ENCODE measurements at places on chromosomes 11 and 22. TPM values are rescaled to one million over a fixed set of nuclear protein-coding genes. Genes with fewer than 3 reads are reported as not detected.

GRCh38 chr11:122367809-122368231 lies 251.8 kb upstream of the BLID start:
- H3K4me1 ChIP-seq, result no peaks in the 10 kb centered on the region
- peaks cover 13% of the 10 kb centered on the region for H3K27me3 ChIP-seq
- DNase-seq, result no peak
- no peak overlapping the region for H3K4me3 ChIP-seq

DNA sequence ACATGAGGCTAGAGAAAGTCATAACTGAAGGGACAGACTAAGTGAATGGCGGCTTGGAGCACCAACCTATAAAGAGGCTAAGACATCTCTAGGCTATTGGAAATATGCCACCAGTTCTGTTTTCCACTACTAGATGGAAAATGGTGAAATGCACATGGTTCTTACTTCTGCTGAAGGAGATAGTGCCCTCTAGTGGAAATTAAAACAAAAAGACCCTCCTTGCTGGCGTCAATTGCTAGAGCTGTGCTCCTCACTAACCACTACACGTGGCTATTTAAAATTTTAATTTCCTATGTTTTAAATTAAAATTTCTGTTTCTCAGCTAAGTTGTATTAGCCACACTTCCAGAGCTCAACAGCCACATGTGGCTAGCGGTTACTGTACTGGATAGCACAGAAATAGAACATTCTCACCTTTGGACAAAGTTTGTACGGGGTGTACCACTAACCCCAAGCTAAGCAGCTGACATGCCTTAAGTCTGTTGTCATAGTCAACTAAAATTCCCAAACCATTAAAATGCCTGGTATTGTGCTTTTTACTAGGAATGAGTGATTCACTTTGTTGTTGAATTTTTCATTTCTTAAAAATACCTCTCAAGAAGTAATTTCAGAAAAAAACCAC lies 34.1 kb upstream of the CALCA start:
- H3K27me3 ChIP-seq, result peaks cover 30% of the 10 kb centered on the region
- no peak overlapping the region for H3K27ac ChIP-seq
- no peak overlapping the region for H3K4me3 ChIP-seq

OR52D1 gene
- not detected for total RNA-seq

GRCh38 chr11:24734742-24735237 lies 237.9 kb downstream of the LUZP2 start:
- no peak overlapping the region for H3K4me3 ChIP-seq
- H3K36me3 ChIP-seq, result no peaks in the 10 kb centered on the region
- H3K4me1 ChIP-seq, result no peaks in the 10 kb centered on the region
- no peaks in the 10 kb centered on the region for H3K27me3 ChIP-seq

GRCh38 chr11:106015066-106015465 lies 7.0 kb downstream of the MSANTD4 start:
- no peaks in the 10 kb centered on the region for H3K27me3 ChIP-seq
- peaks cover 15% of the 10 kb centered on the region for H3K36me3 ChIP-seq
- H3K27ac ChIP-seq, result no peak overlapping the region
- H3K4me3 ChIP-seq, result no peak overlapping the region
- peaks cover 26% of the 10 kb centered on the region for H3K4me1 ChIP-seq

GRCh38 chr11:120137611-120138521 lies at the start of gene TRIM29:
Gene TRIM29, minus strand, starts transcription at chr11:120138113. Its CDS starts 82 bp downstream, at chr11:120138031.
- no peak within 1 kb of the TSS for H3K27ac ChIP-seq
- H3K36me3 ChIP-seq, result no peaks in the 10 kb centered on the region
- DNase-seq, result peak; percentile 78
- no peak within 1 kb of the TSS for H3K4me3 ChIP-seq
- H3K4me1 ChIP-seq, result no peaks in the 10 kb centered on the region

DNA sequence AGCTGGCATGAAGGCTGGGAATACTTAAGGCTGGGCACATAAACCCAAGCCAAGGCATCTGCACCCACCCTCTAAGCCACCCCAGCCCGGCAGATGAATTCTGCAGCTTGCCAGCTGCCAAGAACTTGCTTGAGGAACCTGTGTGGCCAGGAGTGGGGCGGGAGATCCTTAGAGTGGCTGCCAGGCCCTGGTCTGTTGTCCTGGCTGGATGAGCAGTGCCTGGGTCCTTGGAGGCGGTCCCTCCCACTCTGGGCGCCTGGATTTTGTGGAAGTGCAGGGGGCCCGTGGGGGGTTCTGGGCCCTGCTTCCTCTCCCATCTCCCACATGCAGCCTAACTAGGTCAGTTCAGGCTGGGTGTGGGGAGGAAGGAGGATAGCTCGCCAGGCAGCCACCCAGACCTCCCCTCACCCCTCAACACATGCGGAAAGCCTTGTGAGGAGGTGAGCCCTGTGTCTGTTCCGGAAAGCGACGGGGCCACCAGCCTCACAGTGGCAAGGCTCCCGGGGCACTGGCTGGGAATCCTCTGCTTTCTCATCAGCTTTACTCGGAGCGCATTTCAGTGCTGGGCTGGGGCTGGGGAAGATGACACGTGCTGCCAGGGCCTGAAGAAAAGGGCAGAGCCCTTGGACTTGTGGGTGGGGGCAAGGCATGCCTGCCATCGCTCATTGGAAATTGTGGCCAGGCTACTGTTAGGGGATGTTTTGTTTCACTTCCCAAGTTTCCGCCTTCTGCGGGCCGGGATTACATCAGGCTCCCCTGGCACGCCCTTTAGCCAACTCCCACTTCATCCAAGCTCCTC lies 8.4 kb downstream of the DAGLA start:
- DNase-seq, result no peak
- H3K36me3 ChIP-seq, result no peaks in the 10 kb centered on the region
- no peaks in the 10 kb centered on the region for H3K27me3 ChIP-seq
- no peak overlapping the region for H3K4me3 ChIP-seq

- H3K4me1 ChIP-seq, result no peaks in the 10 kb centered on the region
- H3K36me3 ChIP-seq, result no peaks in the 10 kb centered on the region
- no peak overlapping the region for H3K4me3 ChIP-seq
- no peak for DNase-seq
- H3K27ac ChIP-seq, result no peak overlapping the region
Observed at GRCh38 chr11:41498726-41499125, 39.3 kb upstream of the LRRC4C start.

GRCh38 chr22:30261134-30261533 lies 5.5 kb downstream of the OSM start:
- no peak for DNase-seq
- no peak overlapping the region for H3K4me3 ChIP-seq
- no peaks in the 10 kb centered on the region for H3K27me3 ChIP-seq

DNA sequence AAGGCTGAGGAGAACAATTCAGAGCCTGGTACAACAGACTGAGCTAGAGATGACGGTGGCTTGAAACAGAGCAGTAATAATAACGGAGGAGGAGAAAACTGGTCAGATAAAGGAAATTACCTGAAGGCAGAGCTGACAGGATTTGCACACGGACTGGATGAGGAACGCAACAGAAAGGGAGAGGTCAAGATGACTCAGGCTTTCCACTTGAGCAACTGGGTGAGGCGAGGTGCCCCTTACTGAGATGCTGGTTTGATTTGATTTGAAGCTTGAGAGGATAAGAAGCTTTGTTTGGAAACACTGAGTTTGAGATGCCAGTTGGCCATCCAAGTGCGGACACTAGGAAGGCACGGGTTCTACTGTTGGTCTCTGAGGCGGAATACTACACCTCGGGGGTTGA lies 35.4 kb upstream of the NRIP3 start:
- H3K27me3 ChIP-seq, result no peaks in the 10 kb centered on the region
- peaks cover 4% of the 10 kb centered on the region for H3K4me1 ChIP-seq
- no peak overlapping the region for H3K27ac ChIP-seq

- H3K36me3 ChIP-seq, result no peaks in the 10 kb centered on the region
- no peak for DNase-seq
- H3K27ac ChIP-seq, result no peak overlapping the region
- H3K27me3 ChIP-seq, result no peaks in the 10 kb centered on the region
Observed at GRCh38 chr11:134097166-134097565, 28.3 kb downstream of the JAM3 start.

- peaks cover 33% of the 10 kb centered on the region for H3K36me3 ChIP-seq
- no peak for DNase-seq
- H3K27ac ChIP-seq, result no peak overlapping the region
- H3K4me1 ChIP-seq, result no peaks in the 10 kb centered on the region
- H3K4me3 ChIP-seq, result no peak overlapping the region
- no peaks in the 10 kb centered on the region for H3K27me3 ChIP-seq
Observed at GRCh38 chr11:10762185-10762584, 11.1 kb downstream of the CTR9 start.

CADM1 gene
- 19.6 TPM for total RNA-seq

DNA sequence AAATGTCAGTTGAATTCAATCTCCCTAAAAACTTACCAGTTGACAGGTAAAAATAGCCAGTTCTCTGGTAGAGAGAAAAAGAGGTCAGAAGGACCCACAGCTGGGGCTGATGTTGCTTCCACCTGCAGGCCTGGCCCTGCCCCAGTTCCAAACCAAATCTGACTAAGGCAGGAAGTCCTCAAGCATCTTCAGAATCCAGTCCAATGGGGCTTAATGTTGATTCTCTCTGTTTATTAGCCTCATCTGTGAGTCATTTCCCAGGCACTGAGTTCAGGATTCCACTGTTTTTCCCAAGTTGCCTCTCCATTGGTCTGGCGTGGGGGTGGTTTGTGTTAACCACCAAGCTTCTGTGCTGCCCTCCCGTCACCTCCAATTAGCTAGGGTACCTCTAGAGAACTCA lies 601.8 kb downstream of the INSC start:
- no peaks in the 10 kb centered on the region for H3K4me1 ChIP-seq
- no peak for DNase-seq
- H3K27me3 ChIP-seq, result peaks cover 32% of the 10 kb centered on the region
- H3K27ac ChIP-seq, result no peak overlapping the region
- H3K4me3 ChIP-seq, result no peak overlapping the region
- no peaks in the 10 kb centered on the region for H3K36me3 ChIP-seq

CRYBB3 gene
- total RNA-seq, result not detected

CERK gene
- total RNA-seq, result 38.4 TPM

POLDIP3 gene
- 77.9 TPM for total RNA-seq

DNA sequence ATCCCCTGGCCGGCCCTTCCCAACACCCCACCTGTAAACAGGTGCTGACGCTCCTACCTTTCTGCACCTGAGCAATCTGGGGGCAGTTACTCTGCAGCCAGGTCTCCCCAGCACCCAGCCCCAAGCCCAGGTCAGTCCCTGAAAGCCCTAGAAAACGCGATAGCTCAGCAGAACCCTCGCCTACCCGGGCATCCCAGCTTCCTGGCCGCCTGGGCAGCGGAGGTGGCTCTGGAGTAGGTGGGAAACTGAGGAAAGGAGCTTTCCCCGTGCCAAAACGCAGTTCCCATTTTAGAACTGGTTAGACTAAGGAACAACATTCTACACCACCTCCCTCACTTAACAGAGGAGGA lies 445 bp downstream of the SYTL2 start:
- no peaks in the 10 kb centered on the region for H3K36me3 ChIP-seq
- peak overlapping the region; percentile 72 for H3K4me3 ChIP-seq
- H3K27ac ChIP-seq, result peak overlapping the region; percentile 4

C11orf86 gene
- total RNA-seq, result not detected

DNA sequence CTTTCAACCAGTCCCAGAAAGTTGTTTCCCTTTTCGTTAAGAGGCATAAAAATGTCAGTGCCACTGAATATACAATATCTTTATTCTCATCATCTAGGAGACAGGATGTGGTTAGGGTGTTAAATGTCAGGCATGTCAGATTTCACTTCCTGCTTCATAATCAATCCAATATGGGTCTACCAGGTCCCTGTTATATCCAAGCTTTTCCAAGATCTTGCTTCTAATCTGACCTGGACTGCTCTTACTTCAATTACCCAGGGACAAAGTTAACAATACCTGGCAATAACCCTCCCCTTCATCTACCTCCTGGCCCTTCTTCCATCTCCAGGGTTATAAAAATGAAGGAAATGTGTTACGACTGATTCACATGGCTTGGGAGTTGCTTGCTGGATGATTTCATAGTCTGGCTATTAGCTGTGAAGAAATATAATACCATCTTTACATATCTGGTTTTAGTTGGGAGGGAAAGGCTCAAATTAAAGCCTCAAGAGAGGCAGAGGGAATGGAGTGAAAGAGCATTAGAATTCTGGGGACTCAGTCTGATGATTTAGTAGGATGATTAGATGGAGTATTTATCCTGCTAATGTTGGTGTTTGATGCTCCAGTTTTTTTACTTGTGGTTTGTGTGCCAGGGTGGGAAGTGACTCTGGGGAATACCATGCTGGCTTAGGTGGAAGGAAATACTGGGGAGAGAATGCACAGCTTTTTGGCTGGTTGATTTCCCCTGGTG lies 534.3 kb downstream of the ETS1 start:
- no peaks in the 10 kb centered on the region for H3K36me3 ChIP-seq
- peak overlapping the region; percentile 37 for H3K4me3 ChIP-seq
- DNase-seq, result no peak
- peak overlapping the region; percentile 96 for H3K27ac ChIP-seq

GRCh38 chr11:46553814-46554212 lies 40.0 kb downstream of the AMBRA1 start:
- peaks cover 33% of the 10 kb centered on the region for H3K4me1 ChIP-seq
- no peaks in the 10 kb centered on the region for H3K36me3 ChIP-seq
- H3K4me3 ChIP-seq, result no peak overlapping the region
- no peak for DNase-seq

- peak overlapping the region; percentile 88 for H3K4me3 ChIP-seq
- DNase-seq, result no peak
- H3K27me3 ChIP-seq, result no peaks in the 10 kb centered on the region
- peak overlapping the region; percentile 99 for H3K27ac ChIP-seq
- H3K36me3 ChIP-seq, result peaks cover 28% of the 10 kb centered on the region
Observed at GRCh38 chr11:65653229-65654225, 9.2 kb downstream of the RELA start.

GPHA2 gene
- not detected for total RNA-seq

- DNase-seq, result no peak
- H3K27ac ChIP-seq, result no peak within 1 kb of the TSS
- H3K4me3 ChIP-seq, result no peak within 1 kb of the TSS
- no peaks in the 10 kb centered on the region for H3K27me3 ChIP-seq
- no peaks in the 10 kb centered on the region for H3K4me1 ChIP-seq
- H3K36me3 ChIP-seq, result no peaks in the 10 kb centered on the region
Observed at GRCh38 chr22:35065796-35066218, at the start of gene ISX. Gene ISX, plus strand, starts transcription at chr22:35066158. Its CDS starts 930 bp downstream, at chr22:35067088.

DNA sequence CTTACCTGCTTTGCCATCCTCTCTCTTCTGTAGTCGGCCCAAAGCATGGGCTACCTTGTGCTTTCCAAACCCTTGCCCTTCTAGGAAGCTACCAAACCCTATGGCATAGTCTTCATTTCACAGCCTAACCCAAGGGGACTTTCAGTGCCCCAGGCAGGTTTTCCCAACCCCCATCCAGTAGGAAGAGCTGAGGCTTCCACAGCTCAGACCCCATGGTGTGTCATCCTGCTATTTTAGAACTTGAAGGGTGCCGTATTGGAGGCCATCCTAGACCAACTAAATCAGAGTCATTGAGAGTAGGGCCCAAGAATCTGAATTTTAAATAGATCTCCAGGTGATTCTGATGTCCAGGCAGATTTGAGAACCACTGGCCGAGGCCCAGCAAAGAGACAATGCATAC lies 31.9 kb upstream of the TUB start:
- no peaks in the 10 kb centered on the region for H3K4me1 ChIP-seq
- DNase-seq, result peak; percentile 62
- peaks cover 50% of the 10 kb centered on the region for H3K27me3 ChIP-seq
- no peaks in the 10 kb centered on the region for H3K36me3 ChIP-seq
- no peak overlapping the region for H3K4me3 ChIP-seq

All from osteocyte (in vitro differentiated cells).